CD4-positive, alpha-beta T cell treated with Interleukin-6 at 100 ng/mL for 8 hours (primary cell): ENCODE measurements at places on chromosomes 3 and 15.

DNA sequence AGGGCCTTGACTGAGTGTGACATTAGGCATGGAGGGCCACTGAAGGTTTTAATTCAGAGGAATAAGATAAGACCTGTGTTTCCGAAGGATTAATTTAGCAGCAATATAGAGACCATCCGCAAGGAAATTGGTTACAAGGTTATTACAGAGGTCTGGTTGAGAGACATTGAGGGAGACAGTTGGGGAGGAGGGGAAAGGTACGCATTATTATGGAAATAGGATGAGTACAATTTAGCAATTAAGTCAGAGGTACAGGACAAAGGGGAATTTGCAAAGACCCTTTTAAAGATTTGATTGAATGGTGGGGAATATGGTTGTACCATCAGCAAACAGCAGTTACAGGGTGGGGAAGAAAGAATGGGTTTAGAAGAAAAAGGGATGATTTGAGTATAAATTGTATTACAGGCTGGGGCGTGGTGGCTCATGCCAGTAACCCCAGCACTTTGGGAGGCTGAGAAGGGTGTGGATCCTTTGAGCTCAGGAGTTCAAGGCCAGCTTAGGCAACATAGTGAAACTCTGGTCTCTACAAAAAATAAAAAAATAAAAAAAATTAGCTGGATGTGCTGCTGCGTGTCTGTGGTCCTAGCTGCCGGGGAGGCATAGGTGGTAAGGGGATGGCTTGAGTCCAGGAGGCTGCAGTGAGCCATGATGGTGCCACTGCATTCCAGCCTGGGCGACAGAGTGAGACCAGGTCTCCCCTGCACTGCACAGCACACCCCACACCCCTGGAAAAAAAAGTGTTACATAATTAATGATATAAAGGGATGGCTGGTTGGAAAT, 11.3 kb downstream of the ARL8B start:
- no peak for DNase-seq

DNA sequence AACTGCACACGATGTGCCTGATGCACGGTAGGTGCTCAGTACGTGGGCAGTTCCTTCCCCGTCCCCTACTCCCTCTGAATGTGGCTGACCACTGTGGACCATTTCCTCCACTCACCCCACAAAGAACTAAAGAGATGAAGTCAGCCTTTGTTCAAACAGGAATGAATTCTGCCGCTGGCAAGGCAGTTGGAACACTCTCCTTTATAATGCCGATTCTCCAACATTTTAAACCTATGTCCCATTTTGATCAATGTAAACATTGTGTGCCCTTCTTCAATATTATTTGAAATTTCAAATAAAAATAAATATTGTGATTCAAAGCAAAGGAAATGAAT, 57.5 kb upstream of the MEF2A start:
- no peak for DNase-seq

DNA sequence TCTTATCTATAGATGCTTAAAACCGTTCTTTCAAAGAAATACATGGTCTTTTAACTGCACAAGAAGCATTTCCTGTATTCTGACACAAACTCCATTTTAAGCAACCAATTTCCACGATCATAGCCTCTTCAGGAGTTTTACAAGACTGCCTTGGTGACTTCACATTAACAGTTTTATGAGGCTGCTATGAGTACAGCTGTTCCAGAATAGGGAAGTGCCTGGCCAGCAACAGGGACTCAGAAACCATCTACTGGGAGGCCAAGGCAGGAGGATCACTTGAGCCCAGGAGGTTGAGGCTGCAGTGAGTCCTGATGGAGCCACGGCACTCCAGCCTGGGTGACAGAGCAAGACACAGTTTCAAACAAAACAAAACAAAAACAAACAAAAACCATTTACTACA, 78.4 kb downstream of the B3GNT5 start:
- no peak for DNase-seq

- no peak for DNase-seq
Observed at GRCh38 chr3:9169956-9170850, 79.2 kb downstream of the SRGAP3 start.
